ENCODE measurements at places on chromosomes 7 and 10. TPM values are rescaled to one million over a fixed set of nuclear protein-coding genes. Genes with fewer than 3 reads are reported as not detected.

Gene PLOD3
- 234 TPM for total RNA-seq

Gene BICC1
- 21.9 TPM for total RNA-seq

Gene ITPRID1
- total RNA-seq = not detected

Gene CDHR1
- total RNA-seq = under 0.01 TPM

Gene NPSR1
- not detected for total RNA-seq

Gene GNAI1
- 32.8 TPM for total RNA-seq

Gene AKR1D1
- total RNA-seq = not detected

Gene TMEM176B
- not detected for total RNA-seq

Gene ZNF467
- total RNA-seq = 0.59 TPM
